ENCODE measurements at places on chromosomes 4 and X.

DNA sequence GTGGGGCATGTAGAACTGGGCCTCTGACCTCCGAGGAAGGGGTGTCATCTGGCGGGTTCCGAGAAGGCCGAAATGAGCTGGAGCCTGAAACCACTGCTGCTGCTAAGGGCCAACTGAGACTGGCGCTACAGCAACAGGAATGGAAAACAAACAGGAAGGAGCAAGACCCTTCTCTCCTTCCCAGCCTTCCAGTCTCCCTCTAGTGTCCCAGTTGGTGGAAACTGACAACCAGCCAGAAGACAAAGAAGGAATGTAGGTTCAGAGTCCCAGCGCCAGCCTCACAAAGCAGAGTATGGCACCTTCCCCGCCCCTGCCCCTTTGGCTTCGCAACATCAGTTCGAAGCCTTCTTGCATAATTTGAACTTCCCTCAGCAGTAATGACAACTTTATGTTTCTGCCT is 24.4 kb upstream of the PDZD4 start:
- DNase-seq, result no peak

DNA sequence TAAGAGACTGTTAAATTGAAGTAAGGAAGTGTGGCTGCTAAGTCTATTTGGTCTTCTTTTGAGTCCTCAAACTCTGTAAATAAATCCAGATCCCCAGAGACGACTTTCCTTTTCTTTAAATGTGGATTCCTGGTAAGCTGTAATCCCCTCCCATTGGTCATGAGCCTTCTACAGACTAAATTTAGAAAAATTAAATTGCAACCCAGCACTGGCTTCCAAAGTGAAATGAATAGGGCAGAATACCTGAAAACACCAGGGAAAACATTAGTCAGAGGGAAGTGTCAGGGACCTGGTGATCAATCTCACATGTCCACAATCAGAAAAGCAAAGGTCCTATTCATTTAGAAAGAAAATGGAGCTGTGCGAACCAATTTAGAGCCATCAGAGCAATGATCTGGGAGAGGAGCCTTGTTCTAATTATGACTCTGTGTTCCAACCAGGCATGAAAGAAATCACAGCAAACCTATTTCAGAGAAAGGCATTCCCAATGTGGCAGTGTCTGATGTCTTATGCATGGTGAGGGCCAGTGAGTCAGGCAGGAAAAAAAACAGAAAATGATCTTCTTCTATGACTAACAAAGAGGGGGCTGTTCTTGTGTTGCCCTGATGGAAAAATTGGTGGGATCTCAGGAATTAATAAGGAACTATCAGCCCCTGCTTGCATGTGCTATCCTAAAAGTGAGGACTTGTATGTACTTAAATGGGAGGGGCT is 19.8 kb upstream of the CCDC149 start:
- DNase-seq, result no peak

GRCh38 chrX:12686331-12686730 is 104.9 kb upstream of the PRPS2 start:
- no peak for DNase-seq

- peak; percentile 32 for DNase-seq
Measured at GRCh38 chrX:111100191-111100590, 4.2 kb downstream of the PAK3 start.

GRCh38 chr4:174086829-174087799 is 196.4 kb downstream of the FBXO8 start:
- no peak for DNase-seq

GRCh38 chr4:4507403-4507802 is 34.4 kb downstream of the STX18 start:
- DNase-seq, result no peak

DNA sequence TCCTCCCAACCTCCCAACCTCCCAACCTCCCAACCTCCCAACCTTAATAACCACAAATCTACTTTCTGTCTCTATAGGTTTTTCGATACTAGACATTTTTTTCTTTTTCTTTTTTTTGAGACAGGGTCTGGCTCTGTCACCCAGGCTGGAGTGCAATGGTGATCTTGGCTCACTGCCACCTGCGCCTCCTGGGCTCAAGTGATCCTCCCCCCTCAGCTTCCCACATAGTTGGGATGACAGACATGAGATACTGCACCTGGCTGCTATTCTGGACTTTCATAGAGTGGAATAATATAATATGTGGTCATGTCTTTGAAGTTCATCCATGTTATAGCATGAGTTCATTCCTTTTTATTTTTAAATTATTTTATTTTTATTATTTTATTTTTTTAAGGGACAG is 39.5 kb upstream of the ZFX start:
- DNase-seq, result no peak

GRCh38 chrX:68945603-68946228 is 116.9 kb downstream of the EFNB1 start:
- no peak for DNase-seq

GRCh38 chr4:82780170-82780751 is 18.3 kb downstream of the SCD5 start:
- no peak for DNase-seq

DNA sequence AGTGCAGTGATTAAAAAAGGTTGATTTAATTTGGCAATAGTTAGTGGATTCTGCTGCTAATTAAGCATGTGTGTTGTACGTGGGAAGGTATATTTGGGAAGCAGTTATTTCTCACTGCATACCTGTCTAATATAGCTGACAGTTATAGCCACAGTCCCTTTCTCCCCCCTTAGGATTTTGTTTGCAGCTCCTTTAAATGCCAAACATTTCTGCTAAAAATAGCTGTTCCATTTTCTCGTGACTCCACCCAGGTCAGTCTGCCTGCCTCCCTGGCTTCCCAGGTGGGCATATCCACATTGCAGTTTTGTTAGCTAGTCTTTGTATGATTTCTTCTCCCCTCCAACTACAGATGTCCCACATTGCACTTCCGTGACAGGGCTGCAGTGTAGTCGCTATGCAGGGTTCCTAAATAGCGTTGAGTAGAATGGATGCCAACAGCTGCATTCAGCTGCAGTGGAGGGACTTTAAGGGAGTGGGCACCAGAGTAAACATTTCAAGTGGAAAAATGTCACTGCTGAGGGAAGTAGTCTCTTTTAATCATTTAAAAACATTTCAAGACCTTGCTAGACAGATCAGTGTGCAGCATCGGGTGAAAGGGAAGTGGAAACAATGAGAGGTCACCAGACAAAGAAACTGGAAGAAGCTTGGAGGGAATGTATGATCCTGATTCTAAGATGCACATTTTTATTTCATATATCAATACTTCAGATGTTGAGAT is 326.3 kb downstream of the RAPGEF2 start:
- no peak for DNase-seq

GRCh38 chrX:1391370-1391706 is 575 bp downstream of the SLC25A6 start:
- no peak for DNase-seq

DNA sequence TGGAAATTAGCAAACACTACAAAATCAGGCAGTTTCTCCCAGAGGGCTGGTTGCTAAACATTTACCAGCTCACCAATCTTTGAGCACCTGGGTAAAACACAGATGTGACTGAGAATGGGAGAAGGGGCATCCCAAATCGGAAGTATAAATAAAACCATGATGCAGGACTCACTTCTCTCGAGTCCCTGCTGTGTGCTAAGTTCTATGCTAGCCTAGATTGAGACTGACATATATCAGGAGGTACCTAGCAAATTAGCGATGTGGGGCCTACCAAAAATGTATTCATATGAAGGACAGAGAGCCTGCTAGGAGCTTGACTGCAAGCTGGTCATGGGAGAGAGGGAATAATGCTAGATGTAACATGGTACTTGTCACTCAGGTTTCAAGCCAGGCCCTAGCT is 171.9 kb upstream of the PGRMC2 start:
- no peak for DNase-seq

DNA sequence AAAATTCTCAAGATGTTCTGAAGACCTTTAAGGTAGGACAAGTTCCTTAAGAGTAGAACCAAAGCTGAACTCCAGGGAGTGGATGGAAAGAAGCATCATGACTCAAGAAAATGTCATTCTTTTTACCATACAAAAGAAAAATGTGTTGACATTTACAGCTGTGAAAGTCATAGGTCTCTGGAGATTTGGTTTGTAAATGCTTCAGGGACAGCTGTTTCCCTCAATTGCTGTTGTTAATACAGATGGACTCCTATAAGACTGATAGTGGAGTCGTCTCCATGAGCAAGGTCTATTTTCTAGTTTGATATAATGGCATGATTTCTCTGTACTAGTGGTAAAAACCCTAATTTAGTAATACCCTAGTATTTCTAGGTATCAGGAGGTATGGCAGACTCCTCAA is 101.7 kb downstream of the PHOX2B start:
- no peak for DNase-seq

DNA sequence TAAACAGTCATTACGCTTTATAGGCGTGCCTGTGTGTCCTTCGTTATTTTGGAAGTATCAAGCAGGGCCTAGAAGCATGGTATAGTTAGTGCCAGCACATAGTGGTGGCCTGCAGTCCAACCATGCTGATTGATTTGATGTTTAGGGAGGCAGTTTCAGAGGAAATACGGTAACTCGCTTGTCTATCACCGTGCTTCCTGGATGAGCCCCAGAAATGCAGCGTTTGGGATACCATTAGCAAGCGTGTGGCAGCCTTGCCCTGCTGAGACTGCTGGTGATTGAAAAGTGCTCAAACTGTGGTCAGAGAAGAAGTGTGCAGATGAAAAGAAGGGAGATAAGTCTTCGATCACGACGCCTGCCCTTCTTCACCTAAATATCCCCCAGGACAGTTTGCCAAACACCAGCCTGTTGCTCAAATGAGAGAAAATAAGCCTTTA is 158.4 kb downstream of the CHIC2 start:
- peak; percentile 61 for DNase-seq

DNA sequence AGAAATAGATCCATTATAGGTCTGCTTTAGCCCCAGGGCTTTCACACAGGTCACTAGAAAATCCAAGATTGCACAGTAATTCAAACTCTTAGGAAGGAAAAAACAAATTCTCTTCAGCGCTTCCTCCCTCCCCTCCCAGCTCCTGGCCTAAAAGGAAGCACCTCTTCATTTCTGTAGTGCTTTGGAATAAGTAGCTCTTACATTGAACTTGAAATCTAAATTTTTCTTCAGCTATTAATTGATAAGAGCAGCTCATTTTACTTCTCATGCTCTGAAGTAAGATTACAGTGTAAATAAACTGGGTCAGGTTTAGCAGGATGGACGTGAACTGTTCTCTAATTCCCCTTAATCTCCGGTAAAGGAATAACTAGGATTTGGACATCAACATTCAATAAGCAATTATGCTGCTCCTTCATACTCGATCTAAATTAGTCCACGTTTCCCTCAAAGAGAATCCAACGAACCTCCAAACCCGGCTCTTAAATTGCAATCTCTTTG is 10.9 kb upstream of the SEL1L3 start:
- DNase-seq, result no peak

- DNase-seq, result no peak
Measured at GRCh38 chr4:158090323-158090722, 82.5 kb downstream of the GASK1B start.

- DNase-seq, result no peak
Measured at GRCh38 chrX:118231464-118231863, 114.4 kb upstream of the WDR44 start.

DNA sequence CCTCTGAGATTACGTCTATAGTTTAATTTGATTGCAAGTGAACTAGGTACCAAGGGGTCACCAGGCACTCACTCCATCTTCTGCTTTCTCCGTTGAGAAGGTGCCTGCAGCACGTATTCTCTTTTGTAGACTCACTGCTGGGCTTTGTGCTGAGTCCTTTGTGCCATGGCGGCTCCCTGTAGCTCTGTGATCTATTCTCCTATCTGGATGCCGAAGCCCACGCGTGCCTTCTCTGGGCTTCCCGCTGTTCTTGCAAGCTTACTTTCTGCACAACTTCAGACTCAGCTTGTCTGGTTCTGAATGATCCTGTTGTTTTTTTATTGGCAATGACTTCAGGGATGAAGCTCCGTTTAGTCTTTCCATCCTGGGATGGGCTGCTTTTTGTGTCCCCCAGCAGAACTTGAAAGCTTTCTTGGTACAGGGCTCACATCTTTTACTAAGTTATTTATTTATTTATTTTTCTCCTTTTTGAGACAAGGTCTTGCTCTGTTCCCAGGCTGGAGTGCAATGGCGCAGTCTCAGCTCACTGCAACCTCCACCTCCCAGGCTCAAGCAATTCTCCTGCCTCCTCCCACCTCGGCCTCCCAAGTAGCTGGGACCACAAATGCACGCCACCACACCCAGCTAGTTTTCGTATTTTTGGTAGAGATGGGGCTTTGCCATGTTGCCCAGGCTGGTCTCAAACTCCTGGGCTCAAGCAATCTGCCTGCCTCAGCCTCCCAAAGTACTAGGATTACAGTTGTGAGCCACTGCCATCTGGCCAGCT is 100.9 kb upstream of the NKX1-1 start:
- DNase-seq, result no peak

DNA sequence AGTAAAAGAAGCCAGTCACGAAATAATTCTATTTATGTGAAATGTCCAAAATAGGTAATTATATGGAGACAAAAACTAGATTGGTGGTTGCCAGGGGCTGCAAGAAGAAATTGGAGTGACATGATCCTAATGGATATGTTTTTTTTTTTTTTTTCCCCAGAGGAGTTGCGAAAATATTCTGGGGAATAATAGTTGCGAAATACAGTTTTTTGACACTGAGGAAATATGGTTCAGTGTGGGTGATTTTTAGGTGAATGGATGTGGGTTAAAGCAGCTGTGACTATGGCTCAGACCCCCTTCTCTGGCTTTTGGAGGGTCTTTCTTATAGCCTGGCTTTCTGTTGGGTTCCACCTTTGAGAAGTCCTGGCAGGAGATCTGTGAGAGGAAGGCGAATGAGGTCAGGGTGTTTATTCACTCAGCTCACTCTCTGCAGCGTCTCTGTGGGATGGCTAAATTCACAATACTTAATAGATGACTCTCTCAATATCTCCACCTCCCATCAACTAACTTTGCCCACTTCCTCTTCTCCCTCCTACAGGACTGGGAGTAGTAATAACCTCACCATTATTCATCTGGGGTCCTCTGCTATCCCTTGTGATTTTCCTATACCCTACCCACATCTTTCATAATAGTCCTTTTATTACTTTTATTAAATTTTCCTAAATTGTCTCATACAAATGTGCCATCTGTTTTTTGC is 15.3 kb upstream of the RAB9B start:
- DNase-seq, result peak; percentile 84

DNA sequence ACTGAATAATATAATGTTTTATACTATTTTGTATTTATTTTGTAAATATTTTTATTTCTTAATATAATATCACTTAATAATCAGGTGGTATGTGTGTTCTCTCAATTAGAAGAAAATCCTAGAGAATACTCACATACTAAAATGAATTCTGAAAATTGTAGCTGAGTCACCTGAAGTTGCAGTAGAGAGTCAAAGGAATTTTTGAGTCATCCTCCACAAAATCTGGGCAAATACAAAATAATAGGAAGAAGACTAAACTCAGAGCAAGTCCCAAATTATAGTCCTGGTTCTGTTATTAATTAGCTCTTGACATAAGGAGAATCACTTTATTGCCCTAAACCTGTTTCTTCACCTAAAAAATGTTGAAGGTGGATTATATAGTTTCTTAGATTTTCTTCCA is 57.8 kb downstream of the SPATA4 start:
- DNase-seq, result peak; percentile 2

- no peak for DNase-seq
Measured at GRCh38 chr4:769511-769910, 56.4 kb downstream of the CPLX1 start.
